ENCODE measurements at places on chromosomes 2 and 18. TPM values are rescaled to one million over a fixed set of nuclear protein-coding genes. Genes with fewer than 3 reads are reported as not detected.

The ASPRV1 gene
- 0.07 TPM for total RNA-seq

The CXCR4 gene
- total RNA-seq, result 0.88 TPM

The UGT1A8 gene
- total RNA-seq, result not detected

The PFN4 gene
- 1.9 TPM for total RNA-seq

The CRACDL gene
- total RNA-seq, result 1.4 TPM

The GAL3ST2 gene
- total RNA-seq, result not detected

The LYPD6 gene
- 3.7 TPM for total RNA-seq

The MYO5B gene
- 114 TPM for total RNA-seq

The PDIA6 gene
- 328 TPM for total RNA-seq

The UCN gene
- total RNA-seq, result 1.6 TPM

The SFTPB gene
- not detected for total RNA-seq

The POTEC gene
- not detected for total RNA-seq

The TNFAIP6 gene
- 2.3 TPM for total RNA-seq

The IL37 gene
- total RNA-seq, result not detected

The BMP10 gene
- total RNA-seq, result not detected

Data from kidney epithelial cell (primary cell).